ENCODE measurements at places on chromosomes 6 and 20.

GRCh38 chr20:217266-217665, 9.8 kb upstream of the DEFB129 start:
- no peak for DNase-seq

GRCh38 chr20:47354714-47355488, 1.6 kb downstream of the ZMYND8 start:
- DNase-seq, result no peak

- DNase-seq, result no peak
Observed at GRCh38 chr6:14997507-14997906, 248.4 kb upstream of the JARID2 start.

- DNase-seq, result peak; percentile 83
Observed at GRCh38 chr20:53934421-53935343, 135.7 kb downstream of the BCAS1 start.

- DNase-seq, result no peak
Observed at GRCh38 chr6:156283091-156283490, 494.1 kb upstream of the ARID1B start.

GRCh38 chr6:247351-247750, 44.9 kb upstream of the DUSP22 start:
- no peak for DNase-seq

- DNase-seq, result no peak
Observed at GRCh38 chr6:170027647-170028043, 263.2 kb downstream of the DLL1 start.

DNA sequence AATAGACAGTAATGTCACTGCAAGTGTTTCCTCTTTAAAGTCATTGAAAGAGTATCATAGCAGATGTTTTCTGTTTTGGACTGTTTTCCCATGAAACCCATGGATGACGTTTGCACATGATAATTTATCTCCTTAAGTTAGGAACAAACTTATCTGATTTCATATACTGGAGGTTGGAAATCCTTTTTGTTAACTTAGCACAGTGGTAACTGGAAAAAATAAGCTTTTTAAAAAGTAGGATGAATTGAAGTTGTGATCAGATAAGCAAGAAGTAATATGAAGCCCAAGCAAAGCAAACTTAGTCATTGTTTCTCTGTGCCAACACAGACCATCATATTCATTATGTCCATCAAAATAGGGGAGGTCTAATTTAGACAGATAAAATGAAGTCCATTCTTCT, 61.6 kb downstream of the PLCB4 start:
- no peak for DNase-seq

GRCh38 chr6:7468382-7469081, 72.9 kb upstream of the DSP start:
- DNase-seq, result peak; percentile 22

DNA sequence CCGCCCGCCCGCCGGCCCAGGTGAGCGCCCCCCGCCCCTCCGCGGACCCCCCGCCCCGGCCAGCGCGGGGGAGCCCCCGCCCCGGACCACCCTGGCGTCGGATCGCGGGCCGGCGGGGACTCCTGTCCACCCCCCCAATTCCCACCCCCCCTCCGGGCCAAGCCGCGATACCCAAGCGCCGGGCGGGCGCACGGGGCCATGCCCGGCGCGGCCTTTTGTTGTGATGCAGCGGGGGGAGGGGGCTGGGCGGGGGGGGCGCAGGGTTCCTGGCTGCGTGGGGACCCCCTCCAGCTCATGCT, 245 bp downstream of the SRC start:
- no peak for DNase-seq

DNA sequence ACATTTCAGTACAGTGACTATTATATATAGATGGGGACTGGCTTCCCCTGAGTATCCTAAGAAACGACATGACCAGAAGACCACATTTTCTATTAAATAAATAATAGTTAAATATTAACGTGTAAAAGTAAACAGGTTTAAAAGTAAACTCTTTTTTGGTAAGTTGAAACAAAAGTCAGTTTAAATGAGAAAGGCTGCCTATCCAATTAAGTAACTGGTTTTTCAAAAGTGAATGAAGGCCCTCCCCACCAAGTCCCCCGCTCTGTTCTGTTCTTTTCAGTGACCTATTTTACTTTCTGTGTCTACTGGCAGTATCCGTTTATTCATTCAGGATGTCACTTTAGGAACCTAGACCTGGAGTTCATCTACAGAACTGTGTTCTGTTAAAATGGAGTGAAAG, 32.0 kb downstream of the QKI start:
- no peak for DNase-seq

- no peak for DNase-seq
Observed at GRCh38 chr6:24537771-24538385, 43.1 kb downstream of the ALDH5A1 start.

DNA sequence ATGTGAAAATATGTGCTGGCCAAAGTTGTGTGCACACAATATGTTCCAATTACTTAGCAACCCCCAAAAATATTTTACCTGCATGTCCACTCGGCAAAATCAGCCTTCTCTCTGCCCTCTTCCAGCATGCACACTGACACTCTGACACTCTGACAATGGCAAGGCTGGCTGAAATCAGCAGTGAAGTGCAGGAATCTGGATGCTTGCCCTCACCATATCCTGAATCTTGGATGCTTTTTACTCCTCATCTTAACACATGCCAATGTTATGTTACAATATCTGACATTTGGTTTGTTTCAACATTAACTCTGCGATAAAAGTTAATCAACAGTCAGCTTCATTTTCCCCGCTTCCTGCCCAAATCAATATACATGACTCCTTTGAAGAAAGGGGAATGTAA, 203.2 kb downstream of the COL9A1 start:
- no peak for DNase-seq

GRCh38 chr6:137171824-137172733, 1.4 kb downstream of the IL22RA2 start:
- DNase-seq, result no peak

DNA sequence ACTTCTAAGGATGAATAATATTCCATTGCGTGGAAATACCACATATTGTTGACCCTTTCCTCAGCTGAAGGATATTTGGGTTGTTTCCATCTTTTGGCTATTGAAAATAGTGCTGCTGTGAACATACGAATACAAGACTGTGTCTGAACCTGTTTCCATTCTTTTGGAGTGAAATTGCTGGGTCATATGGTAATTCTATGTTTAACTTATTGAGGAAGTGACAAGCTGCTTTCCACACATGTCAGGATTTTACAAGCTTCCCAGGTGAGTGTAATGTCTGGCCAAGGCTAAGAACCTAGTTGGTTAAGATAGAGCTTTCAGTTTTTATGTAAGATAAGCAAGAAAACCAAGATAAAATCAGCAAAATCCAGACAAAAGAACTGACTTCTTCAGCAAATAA, 48.8 kb downstream of the PPP1R3G start:
- DNase-seq, result no peak

DNA sequence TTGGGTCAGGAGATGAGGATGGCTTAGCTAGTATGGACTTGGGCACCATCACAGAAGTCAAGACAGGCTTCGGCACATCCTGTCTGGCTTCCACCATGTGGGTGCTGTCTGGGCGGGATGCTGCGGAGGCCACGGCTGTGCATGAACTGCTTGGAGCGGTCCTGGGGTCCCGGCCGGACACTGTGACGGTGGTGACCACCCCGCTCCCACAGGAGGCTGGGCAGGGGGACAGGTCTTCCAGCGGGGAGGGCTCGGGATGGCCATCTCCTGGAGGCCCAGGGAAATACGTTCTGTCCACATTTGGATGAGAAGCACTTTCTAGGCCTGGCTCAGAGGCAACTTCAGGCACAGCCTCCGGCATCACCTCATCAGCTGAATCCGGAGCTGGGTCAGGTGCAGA, 32.1 kb upstream of the TCFL5 start:
- DNase-seq, result no peak

DNA sequence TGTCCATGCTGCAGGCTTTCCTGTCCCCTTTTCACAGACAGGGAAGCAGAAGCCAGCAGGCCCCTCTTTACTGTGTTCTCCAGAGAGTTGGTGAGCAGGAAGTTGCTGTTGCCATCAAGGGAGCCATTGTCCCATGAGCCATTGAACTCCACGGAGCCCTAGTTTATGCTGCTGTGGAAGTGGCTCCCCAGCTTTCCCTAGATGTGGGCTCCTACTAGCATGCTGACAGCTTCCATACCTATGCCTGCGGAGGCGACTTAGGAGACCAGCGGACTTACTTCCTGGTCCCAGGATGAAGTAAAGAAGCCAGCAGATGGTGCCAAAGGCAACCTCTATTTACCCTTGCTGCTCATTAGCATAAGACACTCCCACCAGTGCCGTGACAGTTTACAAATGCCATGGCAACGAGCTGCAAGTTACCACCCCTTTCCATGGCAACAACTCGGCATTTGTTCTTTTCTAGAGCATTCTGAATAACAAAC, 30.8 kb upstream of the FKBP1A start:
- DNase-seq, result no peak

DNA sequence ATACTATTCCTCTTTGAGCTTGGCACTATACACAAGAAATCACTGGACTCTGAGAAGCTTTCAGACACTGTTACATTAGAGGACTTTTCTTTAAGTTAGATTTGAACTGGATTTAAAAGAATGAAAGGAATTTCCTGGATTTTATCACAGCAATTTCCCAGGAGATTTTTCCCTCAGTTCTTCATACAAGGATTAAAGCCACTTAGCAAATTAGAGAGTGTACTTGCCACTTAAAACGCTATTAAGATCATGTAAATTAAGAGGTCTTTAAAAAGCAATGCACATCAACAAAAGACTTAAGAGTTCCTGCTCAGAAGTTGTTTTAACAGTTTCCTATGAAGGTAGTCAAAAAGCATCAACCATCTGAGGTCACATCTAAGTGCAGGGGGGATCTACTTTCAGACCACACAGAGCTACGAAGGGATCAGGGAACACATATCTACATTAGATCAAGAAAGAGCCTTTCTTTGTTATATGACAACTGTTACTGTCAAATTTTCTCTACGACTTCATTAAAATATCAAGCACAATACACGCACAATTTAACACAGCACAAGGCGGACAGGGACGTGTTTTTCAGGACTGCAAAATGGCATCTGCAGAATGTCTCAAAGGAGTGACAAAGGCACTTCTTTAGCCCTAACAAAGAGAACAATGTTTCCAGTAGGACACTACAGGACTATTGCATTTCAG, 65.8 kb downstream of the EPB41L2 start:
- no peak for DNase-seq

- DNase-seq, result no peak
Observed at GRCh38 chr20:20410678-20411077, 42.8 kb downstream of the INSM1 start.

DNA sequence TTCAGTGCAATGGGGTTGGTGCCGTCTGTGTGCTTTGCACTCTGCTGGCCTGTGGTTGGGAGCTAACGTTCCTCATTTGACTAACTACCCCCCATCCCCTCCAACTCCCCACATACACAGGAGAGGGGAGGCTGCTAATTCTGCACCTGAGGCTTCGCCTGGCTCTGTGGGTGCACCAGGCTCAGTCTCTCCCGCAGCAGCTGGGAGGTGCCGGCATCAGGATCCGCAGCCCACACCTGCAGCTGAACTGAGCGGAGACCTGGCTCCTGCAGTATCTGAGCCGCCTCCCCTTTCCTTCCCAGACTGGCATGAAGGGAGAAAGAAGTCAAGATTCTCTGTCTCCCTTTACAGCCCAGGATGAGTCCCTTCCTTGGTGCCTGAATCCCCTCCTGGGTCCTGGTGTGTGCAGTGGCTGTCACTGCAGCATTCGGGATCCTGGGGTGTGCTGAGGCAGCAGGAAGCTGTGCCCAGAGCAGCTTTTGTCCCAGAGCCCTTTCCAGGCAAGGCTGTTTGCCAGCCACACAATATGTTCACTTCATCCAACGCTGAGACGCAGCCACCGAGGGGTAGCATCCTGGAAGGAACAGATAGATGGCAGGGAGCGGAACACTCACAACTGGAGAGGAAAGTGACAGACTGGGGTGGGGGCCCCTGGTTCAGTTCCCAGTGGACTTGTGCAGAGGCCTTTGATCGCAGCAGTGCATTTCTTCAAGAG, 70.2 kb downstream of the CDH4 start:
- no peak for DNase-seq

DNA sequence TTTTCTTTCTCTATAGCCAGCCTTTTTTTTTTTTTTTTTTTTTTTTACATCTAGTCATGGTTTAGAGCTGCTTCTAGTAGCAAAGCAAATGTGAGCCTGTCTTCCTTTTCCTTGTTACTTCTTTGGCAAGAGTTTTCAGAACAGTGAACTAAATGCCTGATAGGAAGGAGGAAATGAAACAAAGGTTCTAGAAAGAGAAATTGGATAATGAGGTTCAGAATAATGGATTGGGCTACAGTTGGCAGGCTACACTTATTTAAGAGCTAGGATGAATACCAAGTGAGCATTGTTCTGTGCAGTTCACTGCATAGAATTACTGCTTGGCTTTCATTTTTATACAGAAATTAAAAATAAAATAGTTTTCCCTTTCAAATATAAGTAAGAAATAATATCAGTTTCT, 78.6 kb downstream of the HIVEP1 start:
- DNase-seq, result no peak

- DNase-seq, result no peak
Observed at GRCh38 chr6:72938104-72938503, 287.2 kb downstream of the KHDC1L start.

GRCh38 chr6:149910721-149911151, 12.2 kb downstream of the RAET1G start:
- DNase-seq, result no peak

GRCh38 chr6:3759646-3760232, 8.2 kb upstream of the PXDC1 start:
- no peak for DNase-seq

DNA sequence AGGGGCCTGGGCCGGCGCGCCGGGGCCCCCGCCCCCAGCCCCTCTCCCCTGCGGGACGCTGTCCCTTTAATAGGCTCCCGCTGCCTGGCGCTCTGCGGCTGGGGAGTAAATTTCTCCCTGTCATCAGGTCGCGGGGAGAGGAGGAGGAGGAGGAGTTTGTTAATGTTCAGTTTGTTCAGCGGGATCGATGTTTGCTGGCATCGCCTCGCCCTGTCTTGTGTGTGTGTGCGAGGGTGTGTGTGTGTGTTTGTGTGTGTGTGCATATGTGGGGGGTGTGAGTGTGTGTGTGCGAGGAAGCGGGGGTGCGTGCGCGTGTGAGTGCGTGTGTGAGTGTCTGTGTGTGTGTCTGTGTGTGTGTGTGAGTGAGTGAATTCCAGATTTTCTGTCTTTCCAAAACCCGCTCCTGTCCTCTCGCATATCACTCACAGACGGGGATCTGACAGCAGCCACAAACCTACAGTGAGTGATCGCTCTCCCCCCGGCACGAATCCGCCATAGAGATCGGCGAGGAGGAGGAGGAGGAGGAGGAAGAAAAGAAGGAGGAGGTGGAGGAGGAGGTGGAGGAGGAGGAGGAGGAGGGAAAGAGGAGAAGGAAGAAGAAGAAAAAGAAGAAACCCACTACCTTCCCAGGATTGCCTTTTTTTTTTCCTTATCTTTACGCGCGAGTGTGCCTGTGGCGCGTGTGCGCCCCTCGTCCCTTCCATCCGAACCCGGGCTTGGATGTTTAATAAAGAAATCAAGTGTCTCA, at the start of gene TSHZ2:
Gene TSHZ2, plus strand, starts transcription at position 169 of the 748 bp plus-strand sequence. CDS start 936 bp downstream, outside the sequence.
- DNase-seq, result no peak

DNA sequence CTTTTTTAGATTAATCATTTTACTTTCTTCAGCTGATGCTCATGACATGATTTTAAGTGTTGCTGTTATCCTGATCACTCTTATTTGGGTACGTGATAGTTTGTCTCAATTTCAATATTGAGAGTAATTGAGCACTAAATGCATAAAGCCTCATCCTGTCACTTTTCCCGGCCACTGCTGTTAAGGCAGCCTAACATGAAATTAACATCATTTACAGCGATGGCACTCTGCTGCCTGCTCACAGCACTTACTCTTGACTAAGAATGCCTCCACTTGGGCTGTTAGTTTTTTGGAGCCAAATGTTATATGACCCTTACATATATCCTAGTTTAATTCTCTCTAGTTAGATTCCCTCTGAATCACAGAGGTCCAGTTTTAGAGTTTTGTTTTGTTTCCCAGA, 107.3 kb downstream of the SLX4IP start:
- DNase-seq, result no peak

- no peak for DNase-seq
Observed at GRCh38 chr20:9723501-9724202, 115.2 kb downstream of the PAK5 start.
